ENCODE measurements at places on chromosomes 1 and 21. TPM values are rescaled to one million over a fixed set of nuclear protein-coding genes. Genes with fewer than 3 reads are reported as not detected.

- H3K4me3 ChIP-seq = no peak overlapping the region
- H3K36me3 ChIP-seq = no peaks in the 10 kb centered on the region
- no peaks in the 10 kb centered on the region for H3K4me1 ChIP-seq
- H3K27me3 ChIP-seq = peaks cover 9% of the 10 kb centered on the region
- DNase-seq = peak; percentile 12
These were observed 21.8 kb downstream of the TRPM2 start for GRCh38 chr21:44375281-44375651.

GRCh38 chr1:215043401-215043800 is 39.1 kb upstream of the KCNK2 start:
- H3K4me1 ChIP-seq = no peaks in the 10 kb centered on the region
- no peak for DNase-seq
- no peak overlapping the region for H3K4me3 ChIP-seq
- H3K36me3 ChIP-seq = no peaks in the 10 kb centered on the region

- no peaks in the 10 kb centered on the region for H3K27me3 ChIP-seq
- no peaks in the 10 kb centered on the region for H3K4me1 ChIP-seq
These were observed 21.3 kb upstream of the NPHP4 start for GRCh38 chr1:6013491-6013890.

Gene FAM72A
- 3.1 TPM for total RNA-seq

Gene GLUL
- total RNA-seq = 1,619 TPM

Gene LCE1B
- not detected for total RNA-seq

All from lung (tissue), 17 donors.